Left ventricle myocardium inferior (tissue), 1 donor: ENCODE measurements at places on chromosomes 4 and X. TPM values are rescaled to one million over a fixed set of nuclear protein-coding genes. Genes with fewer than 3 reads are reported as not detected.

The GPR50 gene
- not detected for total RNA-seq

The FATE1 gene
- not detected for total RNA-seq

The MAGEC1 gene
- not detected for total RNA-seq

The MAGEB17 gene
- total RNA-seq: not detected

The STBD1 gene
- total RNA-seq: 24.3 TPM

The PNMA5 gene
- not detected for total RNA-seq
